ENCODE measurements at places on chromosomes 1 and 21. TPM values are rescaled to one million over a fixed set of nuclear protein-coding genes. Genes with fewer than 3 reads are reported as not detected.
A peak's percentile ranks its signal among the peaks of the same experiment; 100 is the strongest.

CRABP2 gene
- total RNA-seq, result 40.0 TPM

GRCh38 chr1:1786836-1787605, 8.8 kb upstream of the NADK start:
- DNase-seq, result no peak

- no peak for DNase-seq
Measured at GRCh38 chr1:153984123-153984894, 1.8 kb downstream of the RAB13 start.

DNA sequence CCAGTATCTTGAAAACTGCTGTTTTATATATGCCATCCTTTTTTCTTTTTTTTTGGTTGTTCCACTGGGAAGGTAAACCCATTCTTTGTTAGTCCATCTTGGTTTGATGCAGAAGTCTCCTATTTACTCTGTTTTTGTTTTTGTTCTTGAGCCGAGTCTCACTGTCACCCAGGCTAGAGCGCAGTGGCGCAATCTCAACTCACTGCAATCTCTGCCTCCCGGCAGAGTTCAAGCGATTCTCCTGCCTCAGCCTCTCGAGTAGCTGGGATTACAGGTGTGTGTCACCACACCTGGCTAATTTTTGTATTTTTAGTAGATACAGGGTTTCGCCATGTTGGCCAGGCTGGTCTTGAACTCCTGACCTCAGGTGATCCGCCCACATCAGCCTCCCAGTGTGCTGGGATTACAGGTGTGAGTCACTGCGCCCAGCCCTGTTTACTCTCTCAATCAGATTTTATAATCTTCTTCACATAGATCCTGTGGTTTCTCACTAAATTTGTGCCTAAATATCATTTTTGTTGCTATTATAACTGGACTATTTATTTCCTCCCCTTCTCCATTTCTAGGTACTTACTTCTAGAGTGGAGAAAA, 12.5 kb downstream of the SYF2 start:
- DNase-seq, result no peak

LCE3E gene
- not detected for total RNA-seq

- DNase-seq, result no peak
Measured at GRCh38 chr1:244346972-244347618, 104.6 kb downstream of the ADSS2 start.

DNA sequence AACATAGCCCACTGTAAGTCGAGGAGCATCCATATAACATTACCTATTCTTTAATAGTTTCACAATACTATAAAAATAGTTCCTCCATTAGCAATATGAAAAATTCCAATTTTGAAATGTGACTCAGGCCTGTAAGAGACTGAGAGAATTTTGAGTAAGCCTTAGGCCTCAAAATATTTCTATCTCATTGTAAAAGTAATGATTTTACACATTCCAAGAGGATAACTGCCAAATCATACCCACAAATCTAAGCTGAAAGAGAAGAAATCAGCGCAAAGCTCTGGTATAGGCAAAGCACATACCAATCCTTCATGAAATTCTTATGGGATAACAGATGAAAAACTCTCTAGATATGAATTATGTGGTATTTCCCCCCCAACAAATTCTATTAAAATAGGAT, 144.1 kb downstream of the CDC42BPA start:
- DNase-seq, result no peak

- DNase-seq, result no peak
Measured at GRCh38 chr1:106480629-106481028, 575.8 kb upstream of the PRMT6 start.

PROX1 gene
- total RNA-seq, result 2.8 TPM

DNA sequence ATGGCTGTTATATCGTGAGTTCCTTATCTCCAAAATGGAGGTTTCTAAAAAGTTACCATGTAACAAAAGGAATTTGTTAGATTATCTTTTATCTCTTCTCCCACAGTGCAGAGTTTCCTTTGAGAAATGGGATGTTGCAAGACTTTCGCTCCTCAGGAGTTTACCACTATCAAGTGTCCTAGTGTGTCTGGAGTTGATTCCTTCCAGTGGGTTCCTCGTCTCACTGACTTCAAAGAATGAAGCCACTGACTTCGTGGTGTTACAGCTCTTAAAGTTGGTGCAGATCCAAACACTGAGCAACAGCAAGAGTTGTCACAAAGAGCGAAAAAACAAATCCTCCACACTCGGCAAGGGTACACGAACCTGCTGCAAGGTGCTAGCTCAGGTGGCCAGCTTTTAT, 37.0 kb downstream of the SPAG17 start:
- DNase-seq, result no peak

DNA sequence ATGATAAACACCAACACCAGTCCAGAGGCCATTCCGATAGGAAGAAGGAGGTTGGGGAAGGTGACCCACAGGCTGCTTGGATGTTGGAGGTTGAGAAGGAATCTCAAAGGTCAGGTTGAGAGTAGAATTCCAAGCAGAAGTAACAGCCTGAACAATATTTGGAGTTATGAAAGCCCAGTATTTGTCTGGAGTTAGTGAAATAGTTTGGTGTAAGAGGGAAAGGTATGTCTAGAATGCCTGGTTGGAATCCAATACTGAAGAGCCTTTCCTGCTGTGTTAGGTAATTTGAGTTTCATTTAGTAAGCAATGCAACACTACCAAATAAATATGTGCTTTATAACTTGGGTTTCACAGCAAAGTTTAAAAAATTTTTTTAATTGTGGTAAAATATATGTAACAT, 70.5 kb upstream of the MCOLN3 start:
- DNase-seq, result no peak

FAM72A gene
- total RNA-seq, result 4.2 TPM

YBX1 gene
- total RNA-seq, result 439 TPM

SPATA17 gene
- total RNA-seq, result 0.40 TPM

PTCH2 gene
- 31.2 TPM for total RNA-seq

GRCh38 chr1:200226268-200226968, 183.4 kb downstream of the ZNF281 start:
- no peak for DNase-seq

DNA sequence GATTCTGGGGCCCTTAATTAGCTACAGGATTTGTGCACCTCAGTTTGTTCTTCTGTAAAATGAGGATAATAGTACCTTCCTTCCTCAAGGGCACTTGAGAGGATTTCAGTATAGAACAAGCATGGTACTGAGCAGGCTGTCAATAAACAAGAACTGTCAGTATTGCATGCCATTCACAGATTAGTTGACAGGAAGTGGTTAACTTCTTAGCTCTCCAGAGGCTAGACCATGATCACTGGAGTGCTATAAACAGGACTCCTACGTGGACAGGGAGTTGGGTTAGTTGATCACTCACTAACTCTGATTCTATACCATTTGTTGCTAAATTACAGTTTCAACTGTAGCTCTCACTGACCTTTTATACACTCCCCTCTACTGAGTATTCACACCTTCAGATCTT, 126.2 kb upstream of the DAB1 start:
- DNase-seq, result no peak

C1orf87 gene
- not detected for total RNA-seq

ABCG1 gene
- 44.2 TPM for total RNA-seq

S100A1 gene
- 99.7 TPM for total RNA-seq

ZNF593OS gene
- not detected for total RNA-seq

DNA sequence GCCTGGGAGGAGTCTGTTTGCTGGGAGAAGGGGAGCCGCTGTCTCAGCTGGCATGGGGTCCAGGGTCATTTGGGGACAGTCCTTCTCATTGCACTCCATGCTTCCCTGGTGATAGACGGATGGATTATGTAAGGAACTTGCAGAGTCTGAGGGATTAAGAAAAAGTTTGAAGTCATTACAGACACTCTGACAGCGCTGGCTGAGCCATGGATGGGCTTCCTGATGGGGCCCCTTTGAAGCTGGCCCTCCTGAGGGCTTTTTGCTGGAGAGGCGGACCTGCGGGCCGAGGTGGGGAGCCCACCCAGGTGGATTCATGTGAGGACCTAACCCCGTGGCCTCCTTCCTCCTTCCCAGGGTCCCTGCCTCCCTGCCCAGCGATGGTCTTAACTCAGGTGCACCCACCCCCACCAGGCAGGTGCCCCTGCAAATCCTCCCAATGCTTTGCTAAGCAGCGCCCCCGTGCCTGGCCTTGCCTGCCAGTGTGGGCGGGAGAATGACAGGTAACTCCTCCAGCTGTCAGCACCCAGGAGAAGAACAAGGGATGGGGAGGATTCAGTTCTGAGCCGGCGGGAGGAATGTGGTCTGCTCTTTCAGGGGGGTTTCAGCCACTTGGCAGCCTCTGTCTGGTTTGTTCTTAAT, 24.2 kb upstream of the C1orf174 start:
- DNase-seq, result no peak

- no peak for DNase-seq
Measured at GRCh38 chr1:13224480-13225060, 1.4 kb downstream of the PRAMEF18 start.

DNA sequence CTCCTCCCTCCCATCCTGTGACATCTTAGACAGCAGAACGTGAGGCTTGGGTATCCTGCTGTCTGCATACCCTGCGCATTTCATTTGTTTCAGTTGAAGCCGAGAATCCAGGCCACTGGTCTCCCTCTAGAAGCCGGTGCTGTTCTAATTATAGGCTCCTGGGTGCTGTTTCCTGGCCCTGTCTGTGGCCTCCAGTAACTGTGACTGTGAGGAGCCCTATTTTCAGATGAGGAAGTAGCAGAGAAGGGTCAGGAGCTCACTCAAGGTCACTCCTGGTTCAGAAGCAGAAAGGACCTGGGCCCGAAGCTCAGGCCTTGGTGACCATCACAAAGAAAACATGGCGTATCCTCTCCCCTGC, 24.0 kb downstream of the COQ8A start:
- no peak for DNase-seq

- DNase-seq, result peak; percentile 12
Measured at GRCh38 chr1:29823561-29823960, 587.2 kb downstream of the PTPRU start.

PRR9 gene
- not detected for total RNA-seq

REG4 gene
- not detected for total RNA-seq

HFM1 gene
- 2.3 TPM for total RNA-seq

- DNase-seq, result no peak
Measured at GRCh38 chr1:16315437-16315836, 36.8 kb downstream of the FBXO42 start.

RBM8A gene
- 93.8 TPM for total RNA-seq

FASLG gene
- 0.40 TPM for total RNA-seq

RNU1-1 gene
- 13,769 TPM for total RNA-seq

DNA sequence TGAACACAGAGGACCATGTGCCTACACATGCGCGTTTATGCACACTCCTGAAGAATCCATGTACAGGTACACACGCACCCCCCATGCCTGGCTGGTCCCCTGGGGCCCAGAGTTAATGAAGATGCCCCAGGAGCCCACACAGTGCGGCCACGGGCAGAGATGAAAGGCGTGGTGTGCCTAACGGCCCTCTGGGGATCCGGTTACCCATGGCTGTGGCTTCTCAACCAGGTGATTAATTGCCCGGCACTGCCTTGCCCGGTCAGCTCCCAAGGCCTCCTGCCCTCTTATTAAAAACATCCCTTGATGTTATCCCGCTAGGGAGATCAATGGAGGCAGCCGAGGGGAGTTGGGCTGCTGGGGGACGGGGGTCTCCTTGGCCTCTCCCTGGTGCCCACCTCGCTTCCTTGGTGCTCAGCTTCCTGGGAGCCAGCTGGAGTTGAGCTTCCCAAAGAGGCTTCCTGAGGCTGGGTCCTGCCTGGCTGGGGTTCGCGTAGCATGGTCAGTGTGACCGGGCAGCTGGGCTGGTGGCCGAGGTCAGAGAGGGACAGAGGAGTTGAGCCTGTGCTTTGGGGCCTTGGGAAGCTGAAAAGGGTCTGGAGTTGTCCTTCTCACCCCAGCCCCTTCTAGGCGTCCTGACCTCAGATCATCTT, 75.0 kb upstream of the WNT4 start:
- DNase-seq, result no peak

DNA sequence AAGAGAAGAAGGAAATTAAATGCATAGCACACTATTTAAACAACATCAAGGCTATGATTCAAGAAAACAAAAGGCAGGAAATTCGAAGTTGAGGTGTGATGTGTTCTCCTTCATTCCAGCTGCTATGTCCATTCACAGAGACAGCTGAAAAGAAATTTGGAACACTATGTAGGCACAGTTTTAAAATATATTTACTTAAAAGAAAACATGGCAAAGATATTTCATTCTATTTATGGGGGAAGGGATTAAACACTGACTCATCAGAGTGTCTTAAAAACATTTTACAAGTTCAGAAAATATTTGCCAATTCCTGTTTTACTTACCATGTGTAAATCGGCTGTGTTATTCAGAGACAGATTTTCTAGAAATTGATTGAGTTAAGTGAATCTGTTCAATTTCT, 39.4 kb upstream of the NGF start:
- no peak for DNase-seq

TCHH gene
- total RNA-seq, result 0.13 TPM

VANGL2 gene
- total RNA-seq, result 7.1 TPM

All from sciatic nerve (tissue), 2 donors.